ENCODE measurements at places on chromosomes 12 and 14. TPM values are rescaled to one million over a fixed set of nuclear protein-coding genes. Genes with fewer than 3 reads are reported as not detected.

Gene NOS1
- total RNA-seq, result not detected

Gene MORN3
- 0.62 TPM for total RNA-seq

Gene GPR65
- total RNA-seq, result not detected

Gene WNT1
- not detected for total RNA-seq

Gene SELPLG
- total RNA-seq, result 1.00 TPM

Gene LALBA
- total RNA-seq, result not detected

Gene NTN4
- 8.5 TPM for total RNA-seq

Gene KRT78
- not detected for total RNA-seq

Gene TAS2R14
- 2.9 TPM for total RNA-seq

Gene PTPN6
- 0.11 TPM for total RNA-seq

Gene MYO1A
- total RNA-seq, result not detected

Gene ARL6IP4
- 195 TPM for total RNA-seq

Gene ORAI1
- 8.5 TPM for total RNA-seq

Gene MYF6
- total RNA-seq, result 0.11 TPM

Gene CLEC2B
- 13.9 TPM for total RNA-seq

Gene P2RX2
- not detected for total RNA-seq

Gene GALNT9
- total RNA-seq, result 1.2 TPM

Measured in uterine smooth muscle cell (primary cell).